Activated CD8-positive, alpha-beta T cell treated with anti-CD3 and anti-CD28 coated beads, Interleukin-2, amount 10 ng/mL, durations not matched to agents 7 days and 5 days (primary cell): ENCODE measurements at places on chromosomes 5 and 9. TPM values are rescaled to one million over a fixed set of nuclear protein-coding genes. Genes with fewer than 3 reads are reported as not detected.

Gene IFNE
- total RNA-seq: not detected

Gene DELE1
- 65.7 TPM for total RNA-seq

Gene EGFLAM
- not detected for total RNA-seq

Gene ARHGEF37
- 1.0 TPM for total RNA-seq

Gene ACTBL2
- not detected for total RNA-seq

Gene KIAA0825
- 2.0 TPM for total RNA-seq

Gene SAXO1
- total RNA-seq: not detected

Gene PCDHB12
- not detected for total RNA-seq

Gene TTLL11
- total RNA-seq: 2.6 TPM

Gene ENTREP1
- total RNA-seq: not detected

Gene MYOT
- total RNA-seq: not detected

Gene TAF11L10
- not detected for total RNA-seq
